ENCODE measurements at places on chromosomes 6 and 20. TPM values are rescaled to one million over a fixed set of nuclear protein-coding genes. Genes with fewer than 3 reads are reported as not detected.

The GPR6 gene
- not detected for total RNA-seq

The GLP1R gene
- total RNA-seq = not detected

The PAX1 gene
- not detected for total RNA-seq

The BNIP5 gene
- 12.6 TPM for total RNA-seq

The NKAIN2 gene
- total RNA-seq = 0.34 TPM

The IRAK1BP1 gene
- 3.4 TPM for total RNA-seq

- DNase-seq = no peak
Observed at GRCh38 chr6:94357381-94357980, 938.1 kb upstream of the EPHA7 start.

- DNase-seq = no peak
Observed at GRCh38 chr20:51126337-51126736, 103.4 kb upstream of the KCNG1 start.

DNA sequence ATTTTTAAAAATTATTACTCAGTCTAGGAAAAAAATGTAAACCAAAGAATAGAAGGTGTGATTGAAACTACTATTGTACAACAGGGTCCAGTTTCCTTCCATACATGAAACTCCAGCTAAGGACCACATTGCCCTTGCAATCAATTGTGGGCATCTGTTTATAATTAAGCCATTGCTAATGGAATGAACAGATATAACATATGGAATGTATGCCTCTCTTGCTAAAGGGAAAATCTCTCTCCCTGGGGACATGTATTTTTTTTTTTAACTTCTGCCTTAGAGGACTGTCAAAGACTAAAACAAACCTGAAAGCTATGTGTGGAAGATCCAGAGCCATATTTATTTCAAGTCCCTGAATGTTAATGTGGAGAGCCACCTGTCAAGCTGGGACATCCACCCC, 336.8 kb upstream of the MANEA start:
- no peak for DNase-seq

- DNase-seq = no peak
Observed at GRCh38 chr20:63259734-63260460, 5.6 kb upstream of the NKAIN4 start.

DNA sequence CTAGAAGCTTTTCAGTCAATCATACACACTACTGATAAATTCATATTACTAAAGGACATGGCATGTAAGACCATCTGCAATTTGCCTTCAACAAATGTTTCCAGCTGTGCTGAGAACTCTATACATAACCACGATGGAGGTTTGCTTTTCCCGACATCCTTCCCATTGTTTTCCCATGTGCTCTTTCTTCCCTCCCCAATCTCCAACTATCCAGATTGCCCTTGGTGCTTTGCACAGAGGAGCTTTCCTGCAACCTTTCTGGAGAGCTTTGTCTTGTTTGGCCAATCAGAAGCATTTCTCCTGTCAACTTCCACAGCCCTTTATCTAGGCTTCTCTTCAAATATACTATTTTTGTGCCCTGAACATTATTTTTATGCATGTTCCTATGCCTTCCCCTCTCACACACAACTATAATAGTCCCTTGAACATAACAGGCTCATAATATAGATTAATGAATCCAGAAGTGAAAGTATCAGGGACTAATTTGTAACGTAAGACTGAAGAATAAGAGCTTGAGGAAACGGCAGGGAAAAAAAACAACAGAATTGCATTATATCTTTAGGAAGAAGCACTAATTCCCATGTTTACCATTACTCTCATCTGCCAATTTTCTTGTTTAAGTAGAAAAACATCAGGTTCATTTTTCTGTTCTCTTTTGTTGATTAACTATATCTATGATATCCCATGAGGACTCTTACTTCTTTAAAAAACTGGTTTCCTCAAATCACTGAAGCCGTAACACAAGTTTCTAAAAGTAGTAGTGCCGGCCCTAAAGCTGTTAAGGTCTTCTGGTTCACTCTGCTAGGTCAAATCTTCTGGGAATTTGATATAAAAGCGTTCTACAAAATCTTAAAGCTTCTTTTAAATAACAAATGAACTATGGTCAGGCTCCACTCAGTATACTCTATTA, 20.1 kb downstream of the SMLR1 start:
- DNase-seq = no peak

DNA sequence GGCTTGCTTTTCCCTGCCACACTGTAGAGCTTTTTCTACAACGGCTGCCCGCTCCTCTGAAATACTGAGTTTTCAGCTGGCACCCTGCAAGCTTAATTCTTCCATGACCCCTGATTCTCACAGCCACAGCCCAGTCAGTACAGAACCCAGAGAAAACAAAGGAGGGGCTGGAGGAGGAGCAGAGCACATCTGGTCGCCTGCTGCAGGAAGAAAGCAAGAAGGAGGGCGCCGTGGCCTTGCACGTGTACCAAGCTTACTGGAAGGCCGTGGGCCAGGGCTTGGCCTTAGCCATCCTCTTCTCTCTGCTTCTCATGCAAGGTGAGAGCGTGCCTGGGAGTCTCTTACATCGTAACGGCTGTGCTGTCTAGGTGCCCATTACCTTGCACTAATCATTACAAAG, 11.3 kb downstream of the DLK2 start:
- no peak for DNase-seq

GRCh38 chr6:110874880-110875547, 429 bp downstream of the AMD1 start:
- peak; percentile 74 for DNase-seq

GRCh38 chr20:3223994-3224680, 14.8 kb downstream of the ITPA start:
- DNase-seq = no peak

DNA sequence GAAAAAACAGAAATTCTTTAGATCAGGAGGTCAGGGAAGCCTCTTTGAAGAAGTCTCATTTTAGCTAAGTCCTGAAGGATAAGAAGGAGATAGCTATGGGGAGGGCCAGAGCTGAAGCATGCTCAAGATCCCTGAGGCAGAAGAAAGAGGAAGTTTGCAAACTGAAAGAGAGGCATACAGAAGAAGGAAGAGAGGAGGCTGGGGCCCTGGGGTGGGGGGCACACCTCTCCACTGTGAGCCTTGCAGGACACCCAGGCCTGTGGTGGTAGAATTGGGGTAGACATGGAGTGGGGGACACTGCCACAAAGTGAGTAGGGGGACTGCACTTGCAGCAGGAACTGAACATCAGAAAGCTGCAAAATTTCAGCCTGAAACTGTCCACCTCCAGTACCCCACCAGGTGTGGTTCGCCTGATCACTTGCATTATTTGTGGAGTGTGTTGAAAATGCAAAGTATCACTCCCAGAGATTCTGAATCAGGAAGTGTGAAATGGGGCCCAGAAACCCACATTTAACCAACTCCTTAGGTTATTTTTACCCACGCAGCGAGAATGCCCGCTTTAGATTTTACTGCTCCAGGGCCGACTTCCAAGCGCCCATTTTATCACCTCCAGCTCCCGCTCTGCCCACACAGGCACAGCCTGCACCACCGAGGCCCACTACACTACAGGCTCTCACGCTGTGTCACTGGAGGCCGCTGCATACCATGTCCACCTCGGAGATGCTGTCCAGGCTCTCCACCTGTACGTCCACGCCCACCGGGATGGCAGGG, 44.0 kb downstream of the GABRR2 start:
- no peak for DNase-seq

DNA sequence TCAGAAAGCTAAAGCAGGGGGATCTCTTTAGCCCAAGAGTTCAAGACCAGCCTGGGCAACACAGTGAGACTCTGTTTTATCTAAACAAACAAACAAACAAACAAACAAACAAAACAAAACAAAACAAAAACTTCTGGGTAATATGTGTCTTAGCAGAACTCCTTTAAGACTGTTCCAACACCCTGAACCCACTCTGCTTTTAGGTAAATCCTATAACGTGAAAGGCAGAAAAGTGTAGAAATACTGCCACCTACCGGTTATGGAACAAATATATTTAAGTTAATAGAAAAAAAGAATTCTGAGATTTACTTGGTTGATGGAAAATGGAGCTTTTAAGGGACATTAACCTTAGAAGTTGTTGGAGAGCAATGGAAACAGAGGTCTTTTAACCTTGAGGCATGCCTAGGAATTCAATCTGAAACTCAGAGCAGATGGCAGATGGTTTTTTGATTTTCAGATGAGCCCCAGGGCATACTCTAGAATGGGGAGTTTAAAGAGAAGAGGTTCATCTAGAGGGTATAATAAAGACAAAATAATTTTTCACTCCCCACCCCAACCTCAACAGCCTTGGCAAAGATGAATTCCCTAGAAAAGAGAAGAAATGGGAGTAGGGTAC, 38.5 kb downstream of the SOD2 start:
- no peak for DNase-seq

DNA sequence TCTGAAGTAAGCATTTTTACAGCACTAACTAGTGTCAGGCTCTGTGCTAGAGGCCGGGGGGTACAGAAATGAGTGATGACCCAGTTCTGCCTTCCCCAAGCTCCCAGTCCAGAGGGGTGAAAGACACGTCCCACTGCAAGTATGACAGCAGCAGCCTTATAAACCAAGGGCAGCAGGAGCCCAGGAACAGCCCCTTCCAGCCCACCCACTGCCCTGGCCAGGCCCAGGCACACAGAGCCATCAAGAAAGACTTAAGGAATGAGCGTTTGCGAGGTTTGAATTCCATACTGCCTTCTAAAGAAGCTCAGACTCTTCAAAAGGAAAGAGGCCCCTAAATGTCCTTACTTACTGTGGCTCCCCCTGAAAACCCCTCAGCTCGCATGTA, 10.0 kb downstream of the TRERF1 start:
- no peak for DNase-seq

DNA sequence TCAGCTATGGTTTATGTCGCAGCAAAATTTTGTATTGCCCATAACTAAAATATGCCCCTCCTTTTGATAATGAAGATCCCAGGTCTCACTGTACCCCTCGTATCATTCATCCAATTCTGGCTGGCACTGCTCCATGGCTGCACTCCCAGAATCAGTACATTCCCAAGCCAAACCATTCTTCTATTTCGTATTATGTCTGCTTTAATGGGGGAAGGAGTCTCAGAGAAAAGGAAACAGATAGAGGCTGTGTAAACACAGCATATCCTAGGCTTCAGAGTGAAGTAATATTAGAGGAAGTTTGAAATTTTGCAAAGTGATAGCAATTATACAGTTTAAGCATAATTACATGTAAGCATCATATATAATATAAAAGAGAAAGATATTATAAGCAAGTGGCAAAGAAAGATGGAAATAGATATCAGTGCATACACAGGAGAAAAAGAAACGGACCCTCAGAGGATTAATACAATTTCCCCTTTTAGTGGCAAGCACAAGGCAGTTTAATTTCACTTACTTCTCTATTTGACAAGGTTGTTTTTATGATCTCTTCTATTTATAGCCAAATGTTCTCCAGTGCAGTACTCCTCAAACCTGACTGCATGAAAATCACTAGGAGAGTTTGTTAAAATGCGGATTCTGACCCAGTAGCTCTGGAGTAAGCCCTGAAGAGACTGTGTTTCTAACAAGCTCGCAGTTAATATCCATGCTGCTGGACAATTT, 56.5 kb upstream of the TENT5A start:
- DNase-seq = no peak

DNA sequence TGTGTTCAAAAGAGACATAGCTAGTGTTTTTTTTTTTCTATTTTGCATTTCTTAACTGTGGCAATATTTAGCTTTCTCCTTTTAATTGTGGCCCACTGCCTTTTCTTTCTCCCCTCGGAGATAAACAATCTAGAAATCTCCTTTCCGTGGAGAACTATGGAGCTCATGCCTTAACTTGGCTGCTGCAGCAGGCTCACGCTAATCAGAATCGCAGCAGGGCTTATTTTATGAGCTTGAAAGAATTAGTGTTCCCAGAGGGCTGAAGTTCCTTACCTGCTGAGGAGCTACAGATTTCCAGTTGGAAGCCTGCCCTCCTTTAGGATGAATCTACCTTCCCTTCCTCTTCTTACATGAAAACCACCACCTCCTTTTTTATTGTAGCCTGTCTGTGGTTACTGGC, 35.6 kb downstream of the CTNNBL1 start:
- DNase-seq = no peak

DNA sequence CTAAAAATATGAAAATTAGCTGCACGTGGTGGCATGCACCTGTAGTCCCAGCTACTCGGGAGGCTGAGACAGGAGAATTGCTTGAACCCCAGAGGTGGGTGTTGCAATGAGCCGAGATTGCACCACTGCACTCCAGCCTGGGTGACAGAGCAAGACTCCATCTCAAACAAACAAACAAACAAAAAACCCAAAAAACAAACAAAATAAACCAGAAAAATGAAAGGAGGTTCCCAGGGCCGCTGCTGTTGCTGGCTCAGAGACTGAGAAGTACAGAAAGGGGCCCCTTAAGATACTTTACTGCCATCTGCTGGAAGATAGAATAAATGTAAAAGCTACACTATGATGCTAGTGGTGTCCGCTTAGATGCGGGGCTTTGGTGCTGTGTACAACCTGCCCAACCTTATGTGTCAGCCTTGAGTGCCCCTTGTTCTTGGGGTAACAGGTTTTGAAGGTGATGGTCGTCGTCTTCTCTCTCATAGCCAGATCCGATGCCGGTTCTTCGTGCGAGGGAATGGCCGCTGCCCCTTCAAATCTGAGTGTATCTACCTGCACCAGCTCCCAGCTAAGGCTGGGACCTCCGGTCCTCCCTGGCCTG, 2.8 kb upstream of the FANCE start:
- no peak for DNase-seq

GRCh38 chr6:25991785-25992412, 29.3 kb downstream of the TRIM38 start:
- peak; percentile 81 for DNase-seq

DNA sequence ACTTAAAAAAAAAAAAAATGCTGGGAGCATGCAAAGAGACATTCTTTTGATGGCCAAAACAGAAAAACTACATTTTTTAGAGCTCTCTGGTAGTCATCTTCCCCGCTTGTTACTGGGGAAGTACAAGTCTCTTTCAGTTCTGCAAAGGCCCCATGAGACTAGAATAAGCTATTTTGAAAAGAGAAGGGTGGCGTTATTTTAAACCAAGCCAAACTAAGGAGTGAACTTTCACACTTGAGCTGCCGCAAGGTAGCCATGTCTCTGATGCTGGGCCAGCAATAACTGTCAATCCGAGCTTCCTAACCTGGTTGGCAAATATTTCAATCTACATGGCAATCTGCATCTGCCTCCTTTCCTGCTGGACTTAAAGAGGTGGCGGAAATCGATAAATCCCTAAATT, 96.7 kb downstream of the L3MBTL3 start:
- no peak for DNase-seq

DNA sequence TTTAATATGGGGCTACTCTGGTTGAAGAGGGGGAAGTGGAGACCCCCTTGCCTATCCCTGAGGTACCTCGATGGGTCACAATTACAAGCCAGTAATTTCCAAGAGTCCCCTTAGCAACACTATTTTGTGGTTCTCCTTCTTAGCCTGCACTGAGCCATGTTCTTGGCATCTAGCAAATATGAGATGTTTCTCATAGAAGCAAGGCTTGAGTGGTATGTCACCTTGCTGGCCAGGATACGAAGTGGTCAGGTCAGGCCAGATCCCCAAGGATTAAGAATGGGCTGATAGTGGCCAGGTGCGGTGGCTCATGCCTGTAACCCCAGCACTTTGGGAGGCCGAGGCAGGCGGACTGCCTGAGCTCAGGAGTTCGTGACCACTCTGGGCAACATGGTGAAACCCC, 2.1 kb upstream of the GHRH start:
- no peak for DNase-seq
